T-helper 17 cell (primary cell): ENCODE measurements at places on chromosomes 7 and 10. TPM values are rescaled to one million over a fixed set of nuclear protein-coding genes. Genes with fewer than 3 reads are reported as not detected.

GRCh38 chr10:5297466-5297865 lies 67.3 kb upstream of the UCN3 start:
- DNase-seq = no peak

DNA sequence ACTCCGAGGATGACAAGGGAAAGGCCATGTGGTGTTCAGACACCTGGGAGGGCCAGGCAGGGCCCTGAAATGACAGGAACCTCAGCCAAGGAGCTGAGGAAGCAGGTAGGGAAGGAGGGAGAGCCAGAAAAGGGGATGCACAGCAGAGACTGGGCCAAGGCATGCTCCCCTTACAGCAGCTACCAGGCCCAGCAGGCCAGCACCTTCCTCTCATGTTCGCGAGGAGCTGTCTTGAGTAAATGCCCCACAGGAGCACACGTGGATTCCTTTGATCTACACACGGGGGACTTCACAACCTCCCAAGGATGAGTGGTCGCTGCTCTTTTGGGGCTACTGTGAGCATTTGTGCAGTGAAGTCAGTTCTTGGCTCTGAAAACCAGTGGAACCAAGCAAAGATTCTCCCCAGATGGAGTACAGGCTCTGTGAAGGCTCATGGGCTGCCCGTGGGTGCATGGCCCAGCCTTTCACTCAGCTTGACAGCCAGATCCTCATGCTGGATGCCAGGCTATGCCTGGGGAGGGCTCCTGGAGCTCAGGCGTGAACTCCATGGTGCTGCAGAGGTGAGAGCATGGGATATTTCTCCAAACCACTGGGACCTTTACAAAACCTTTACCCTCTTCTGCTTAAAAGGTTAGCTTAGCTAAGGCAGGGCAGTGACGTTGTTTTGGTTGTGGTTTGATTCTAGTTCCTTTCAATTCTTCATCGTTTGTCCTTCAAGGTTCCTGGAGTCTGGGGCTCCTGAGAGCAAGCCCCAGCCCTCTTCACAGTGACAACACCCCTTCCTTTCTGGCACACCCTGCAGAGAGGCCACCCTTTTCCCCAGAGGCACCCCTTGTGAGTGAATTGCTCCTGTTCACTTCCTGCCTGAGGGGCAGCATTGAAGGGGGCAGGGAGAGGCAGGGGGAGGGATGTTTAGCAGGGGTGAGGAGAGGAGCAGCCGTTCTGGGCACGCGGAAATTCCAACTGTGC lies 74.2 kb upstream of the ZPBP start:
- no peak for DNase-seq

DNA sequence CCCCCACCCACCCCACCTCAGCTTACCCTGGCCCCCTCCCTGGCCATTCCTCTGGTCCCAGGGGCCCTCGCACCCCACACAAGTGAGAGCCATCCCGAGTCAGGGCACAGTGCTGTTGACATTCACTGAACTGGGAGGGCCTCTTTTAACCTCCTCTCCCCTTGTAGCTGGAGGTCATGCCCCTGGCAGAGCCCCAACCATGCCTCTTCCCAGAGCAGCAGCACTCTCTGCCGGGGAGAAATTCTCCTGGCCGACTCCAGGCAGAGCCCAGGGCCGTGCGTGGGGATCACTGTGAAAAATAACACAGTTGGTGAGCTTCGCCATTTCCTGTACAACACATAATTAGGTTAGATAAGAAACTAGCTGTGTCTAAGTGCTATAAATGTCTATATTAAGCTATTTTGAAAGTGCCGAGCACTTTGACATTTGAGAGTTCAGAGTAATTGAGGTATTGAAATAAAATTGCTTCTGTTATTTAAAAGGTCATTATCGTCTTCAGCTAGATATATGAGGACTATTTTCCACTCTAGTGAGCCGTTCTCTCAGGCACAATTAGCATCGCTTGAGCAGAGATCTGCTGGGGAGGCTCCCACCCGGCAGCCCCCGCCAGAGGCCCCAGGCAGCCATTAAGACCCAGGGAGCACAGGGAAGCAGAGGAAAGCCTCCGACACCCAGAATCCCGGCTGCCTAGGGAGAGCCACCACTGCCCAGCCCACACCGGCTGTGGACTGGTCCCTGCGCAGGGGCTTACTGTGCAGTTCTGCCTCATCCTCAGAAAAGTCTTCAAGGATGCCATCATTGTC lies 62.4 kb upstream of the LRRC18 start:
- DNase-seq = no peak

- DNase-seq = no peak
Measured at GRCh38 chr10:75260990-75261389, 25.2 kb upstream of the COMTD1 start.

GRCh38 chr7:125149151-125149550 lies 219.5 kb upstream of the POT1 start:
- DNase-seq = no peak

DNA sequence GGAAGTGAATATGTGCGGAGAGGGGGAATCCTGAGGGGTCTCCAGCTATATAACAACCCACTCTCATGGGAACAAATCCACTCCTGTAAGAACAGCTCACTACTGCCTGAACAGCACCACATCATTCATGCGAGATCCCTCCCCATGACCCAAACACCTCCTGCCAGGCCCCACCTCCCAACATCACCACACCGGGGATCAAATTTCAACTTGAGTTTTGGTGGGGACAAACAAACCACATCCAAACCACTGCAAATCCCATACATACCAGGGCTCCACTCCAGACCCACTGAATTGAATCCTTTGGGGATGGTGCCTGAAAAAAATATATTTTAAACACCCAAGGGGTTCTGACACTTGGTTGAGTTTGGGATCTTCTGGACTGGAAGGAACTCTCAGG lies 181.5 kb upstream of the PLXNA4 start:
- DNase-seq = no peak

- no peak for DNase-seq
Measured at GRCh38 chr7:88201305-88201704, 18.5 kb downstream of the SRI start.

GRCh38 chr10:66786709-66787108 lies 139.1 kb upstream of the LRRTM3 start:
- DNase-seq = no peak

The CALD1 gene
- 9.2 TPM for total RNA-seq

The CFAP70 gene
- 2.6 TPM for total RNA-seq

The FAM13C gene
- not detected for total RNA-seq

The FOXP2 gene
- total RNA-seq = not detected

The GNAI1 gene
- total RNA-seq = 0.35 TPM

The SPDYE1 gene
- total RNA-seq = not detected

The HHEX gene
- 3.9 TPM for total RNA-seq
